ENCODE measurements at places on chromosomes 16 and 17.

- DNase-seq = no peak
Observed at GRCh38 chr17:9371019-9371418, 204.6 kb downstream of the STX8 start.

DNA sequence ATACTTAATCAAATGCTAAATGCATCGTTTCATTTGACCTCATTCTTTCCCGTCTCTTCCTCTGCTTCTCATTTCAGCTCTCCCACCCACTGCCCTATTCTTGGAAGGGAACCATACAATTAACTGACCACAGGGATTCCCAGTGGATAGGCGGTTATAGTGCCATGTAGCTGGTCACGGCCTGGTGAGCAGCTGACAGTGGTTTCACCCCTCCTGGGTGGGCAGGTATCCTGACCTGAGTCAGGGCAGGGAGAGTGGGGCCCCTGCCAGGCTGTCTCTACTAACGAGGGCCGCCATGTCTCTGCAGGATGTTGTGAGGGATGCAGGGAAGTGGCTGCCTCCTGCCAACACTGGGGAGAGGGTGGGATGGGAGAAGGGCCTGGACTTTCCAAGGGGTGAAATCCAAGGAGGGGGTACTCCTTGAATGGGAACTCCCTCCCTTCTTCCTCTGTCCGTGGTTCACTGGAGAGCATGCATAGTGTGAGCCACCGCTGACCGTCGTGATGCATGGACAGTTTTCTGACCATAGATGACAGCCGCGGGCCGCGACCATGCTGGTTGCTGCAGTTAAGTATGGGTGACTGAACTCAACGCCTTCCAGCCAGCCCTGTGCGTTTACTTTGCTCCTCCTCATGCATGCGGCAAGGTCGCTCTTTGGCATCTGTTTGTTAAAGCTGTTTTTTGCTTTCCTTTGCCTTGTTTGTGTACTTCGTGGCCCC lies 95.9 kb downstream of the RPTOR start:
- DNase-seq = no peak

DNA sequence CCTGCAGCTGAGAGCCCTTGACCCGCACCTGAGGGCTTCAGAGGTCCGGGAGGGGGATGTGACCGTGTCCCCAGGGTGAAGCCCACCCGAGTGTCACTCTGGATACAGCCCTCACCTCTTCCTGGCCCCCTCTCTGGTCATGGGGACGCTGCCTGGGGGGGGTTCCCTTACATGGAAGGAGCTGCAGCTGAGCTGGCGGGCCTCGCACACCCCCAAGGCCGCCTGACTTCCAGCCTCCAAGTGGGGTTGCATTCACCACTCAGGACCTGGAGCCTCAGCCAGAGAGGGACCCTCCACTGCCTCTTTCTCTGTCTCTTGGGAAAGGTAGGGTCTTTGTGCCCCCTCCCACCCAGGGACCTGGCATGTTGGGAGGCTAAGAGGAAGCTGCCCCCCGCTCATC lies 284.6 kb downstream of the SEC14L1 start:
- DNase-seq = no peak

- DNase-seq = no peak
Observed at GRCh38 chr16:17072104-17072503, 398.7 kb downstream of the XYLT1 start.
